ENCODE measurements at places on chromosomes 4 and X. TPM values are rescaled to one million over a fixed set of nuclear protein-coding genes. Genes with fewer than 3 reads are reported as not detected.

The IL1RAPL2 gene
- total RNA-seq, result not detected

The USP11 gene
- 31.3 TPM for total RNA-seq

The EPGN gene
- not detected for total RNA-seq

The GPC4 gene
- 6.2 TPM for total RNA-seq

The AVPR2 gene
- not detected for total RNA-seq

The CXCL8 gene
- total RNA-seq, result 9.1 TPM
